GM12878 (cell line): ENCODE measurements at places on chromosomes 13 and 19.

- H3K36me3 ChIP-seq: no peaks in the 10 kb centered on the region
- H3K27ac ChIP-seq: no peak overlapping the region
- H3K4me1 ChIP-seq: no peaks in the 10 kb centered on the region
- no peak for DNase-seq
- no peak overlapping the region for H3K4me3 ChIP-seq
- H3K27me3 ChIP-seq: no peaks in the 10 kb centered on the region
Measured at GRCh38 chr19:39301021-39301420, 4.8 kb downstream of the IFNL1 start.

DNA sequence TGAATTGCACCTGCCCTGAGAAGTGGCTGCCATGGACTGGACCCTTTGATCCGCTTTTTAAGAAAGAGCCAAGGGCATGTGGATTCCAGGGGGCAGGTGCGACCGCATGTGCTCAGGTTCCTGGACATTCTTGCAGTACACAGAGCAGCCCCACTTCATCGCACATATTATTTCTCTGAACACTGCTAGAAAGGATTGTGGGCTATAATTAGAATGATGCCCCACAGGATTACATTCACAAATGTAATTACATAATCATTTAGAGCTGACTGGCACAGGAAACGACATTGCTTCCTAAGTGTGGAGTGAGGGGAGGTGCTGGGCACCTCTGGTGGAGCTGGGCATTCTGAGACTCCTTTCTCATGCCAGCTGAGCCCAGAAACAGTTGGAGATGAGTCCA is 37.5 kb upstream of the VSTM2B start:
- H3K4me1 ChIP-seq: no peaks in the 10 kb centered on the region
- no peaks in the 10 kb centered on the region for H3K36me3 ChIP-seq
- DNase-seq: no peak
- H3K27me3 ChIP-seq: no peaks in the 10 kb centered on the region
- no peak overlapping the region for H3K4me3 ChIP-seq
- no peak overlapping the region for H3K27ac ChIP-seq

GRCh38 chr13:50721672-50721992 is 121.9 kb downstream of the DLEU7 start:
- no peak overlapping the region for H3K27ac ChIP-seq
- H3K4me3 ChIP-seq: no peak overlapping the region
- DNase-seq: no peak
- H3K4me1 ChIP-seq: no peaks in the 10 kb centered on the region
- no peaks in the 10 kb centered on the region; the same call in 1 of the 2 replicates for H3K27me3 ChIP-seq
- H3K36me3 ChIP-seq: no peaks in the 10 kb centered on the region

DNA sequence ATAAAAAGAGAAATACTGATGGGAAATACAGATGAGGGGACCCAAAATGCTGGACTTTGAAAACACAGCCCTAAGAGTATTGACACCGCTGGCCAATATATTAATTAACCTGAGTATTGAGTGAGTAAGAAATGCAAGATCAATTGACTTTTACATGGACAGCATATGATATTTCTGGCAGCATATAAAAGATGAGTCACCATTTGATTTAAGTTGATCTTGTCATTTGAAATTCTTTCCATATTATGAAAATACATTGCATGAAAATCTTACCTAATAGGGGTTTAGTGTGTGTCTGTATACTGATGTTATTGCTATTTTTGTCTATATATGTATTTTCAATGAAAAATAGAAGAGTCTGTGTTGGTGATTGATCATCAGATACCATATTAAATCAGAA is 619.6 kb downstream of the KCTD12 start:
- H3K4me3 ChIP-seq: no peak overlapping the region
- H3K36me3 ChIP-seq: no peaks in the 10 kb centered on the region
- H3K27ac ChIP-seq: no peak overlapping the region
- no peaks in the 10 kb centered on the region for H3K27me3 ChIP-seq

DNA sequence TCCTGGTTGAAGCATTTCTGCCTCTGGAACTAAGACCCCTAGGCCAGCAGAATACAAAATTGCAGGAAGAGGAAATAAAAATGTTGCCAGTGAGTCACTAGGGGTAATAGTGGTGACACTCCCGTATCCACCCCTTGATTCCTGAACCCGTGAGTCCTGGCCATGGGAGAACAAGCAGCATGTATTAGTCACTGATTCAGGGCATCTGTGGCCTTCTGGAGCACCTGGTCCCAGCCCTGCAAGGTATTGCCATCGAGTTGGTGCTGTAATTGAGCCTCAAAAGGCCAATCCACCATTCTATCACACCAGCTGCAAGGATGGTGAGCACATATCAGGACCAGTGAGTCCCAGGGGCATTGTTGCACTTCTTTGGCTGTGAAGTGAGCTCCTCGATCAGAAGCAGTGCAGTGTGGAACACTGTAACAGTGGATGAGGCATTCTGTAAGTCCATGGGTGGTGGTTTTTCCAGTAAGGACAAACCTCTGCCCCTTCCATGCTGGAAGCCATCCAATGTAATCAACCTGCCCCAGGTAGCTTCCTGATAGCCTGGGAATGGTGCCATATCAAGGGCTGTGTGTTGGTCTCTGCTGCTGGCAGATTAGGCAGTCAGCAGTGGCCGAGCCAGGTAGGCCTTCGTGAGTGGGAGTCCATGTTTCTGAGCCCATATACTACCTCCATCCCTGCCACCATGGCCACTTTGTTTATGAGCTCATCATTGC is 39.6 kb downstream of the C1QTNF9 start:
- no peak overlapping the region for H3K4me3 ChIP-seq
- DNase-seq: no peak
- H3K36me3 ChIP-seq: no peaks in the 10 kb centered on the region
- no peaks in the 10 kb centered on the region for H3K4me1 ChIP-seq

DNA sequence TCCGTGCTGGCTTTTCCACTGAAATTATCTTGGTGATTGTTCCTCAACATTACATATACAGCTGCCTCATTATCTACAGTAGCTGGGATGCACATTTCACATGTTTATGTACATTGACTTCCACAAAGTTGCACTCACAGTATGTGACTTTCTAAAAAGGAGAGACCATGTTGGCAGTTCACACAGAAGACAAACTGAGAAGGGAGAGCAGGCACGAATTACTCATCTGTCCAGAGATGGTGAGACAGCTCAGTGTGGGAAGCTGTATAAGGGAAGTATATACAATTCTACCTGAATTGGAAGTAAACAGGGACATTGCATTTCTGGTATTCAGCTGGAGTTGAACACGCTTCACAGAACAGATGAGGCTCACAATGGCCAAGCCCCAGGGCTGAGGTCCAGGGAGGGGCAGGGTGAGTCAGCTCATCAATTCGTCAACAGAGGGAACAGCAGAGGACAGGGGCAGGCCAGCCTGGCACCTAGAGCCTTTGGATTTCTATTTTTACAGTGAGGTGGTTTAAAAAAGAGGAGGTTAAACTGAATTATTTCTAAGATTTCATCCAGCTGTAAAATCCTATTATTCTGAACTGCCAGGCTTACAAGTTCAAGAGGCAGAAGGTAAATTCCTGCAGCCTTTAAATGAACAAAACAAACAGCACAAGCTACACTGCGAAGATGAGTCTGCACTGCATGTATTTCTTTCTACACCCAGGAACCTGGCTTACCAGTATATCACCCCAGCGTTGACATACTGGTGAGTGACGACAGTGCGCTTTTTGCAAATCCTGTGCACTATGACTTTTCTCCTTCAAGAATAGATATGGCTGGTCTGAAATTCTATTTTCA is 9.8 kb downstream of the PARP4 start:
- no peak overlapping the region for H3K27ac ChIP-seq
- H3K36me3 ChIP-seq: peaks cover 6% of the 10 kb centered on the region
- no peak for DNase-seq

DNA sequence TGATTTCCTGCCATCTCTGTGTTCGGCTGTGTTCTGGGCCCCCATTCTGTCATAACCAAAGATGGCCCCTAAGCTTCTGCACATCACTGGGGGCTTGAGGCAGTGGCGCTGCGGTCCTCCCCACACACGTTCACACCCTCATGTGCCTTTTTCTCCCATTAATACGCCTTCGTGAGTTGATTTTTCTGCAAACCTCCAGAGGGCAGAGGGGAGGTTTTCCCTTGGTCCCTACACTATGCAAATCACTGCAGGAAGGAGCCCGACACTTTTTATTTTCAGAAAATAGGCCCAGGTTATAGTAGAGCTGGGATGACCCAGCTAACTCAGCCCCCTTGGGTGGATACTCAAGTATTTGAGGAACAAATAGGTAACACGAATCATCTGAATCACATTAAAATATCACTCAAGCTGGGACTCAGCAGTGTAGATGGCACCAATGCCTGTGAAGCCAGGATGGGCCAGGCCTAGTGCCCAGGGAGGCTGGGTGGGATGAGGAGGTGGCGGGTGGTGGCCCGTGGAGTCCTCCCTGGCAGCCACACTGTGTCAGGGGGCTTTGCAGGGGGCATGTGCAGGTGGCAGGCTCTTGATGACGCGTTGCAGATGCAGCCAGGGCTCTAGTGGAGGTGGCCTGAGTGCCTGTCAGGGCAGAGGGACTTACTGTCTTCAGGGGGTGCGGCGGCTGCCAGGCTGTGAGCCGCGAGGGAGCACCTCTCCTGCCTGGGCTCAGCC is 234.3 kb downstream of the TEX29 start:
- no peaks in the 10 kb centered on the region for H3K4me1 ChIP-seq
- H3K36me3 ChIP-seq: no peaks in the 10 kb centered on the region
- H3K27me3 ChIP-seq: no peaks in the 10 kb centered on the region

DNA sequence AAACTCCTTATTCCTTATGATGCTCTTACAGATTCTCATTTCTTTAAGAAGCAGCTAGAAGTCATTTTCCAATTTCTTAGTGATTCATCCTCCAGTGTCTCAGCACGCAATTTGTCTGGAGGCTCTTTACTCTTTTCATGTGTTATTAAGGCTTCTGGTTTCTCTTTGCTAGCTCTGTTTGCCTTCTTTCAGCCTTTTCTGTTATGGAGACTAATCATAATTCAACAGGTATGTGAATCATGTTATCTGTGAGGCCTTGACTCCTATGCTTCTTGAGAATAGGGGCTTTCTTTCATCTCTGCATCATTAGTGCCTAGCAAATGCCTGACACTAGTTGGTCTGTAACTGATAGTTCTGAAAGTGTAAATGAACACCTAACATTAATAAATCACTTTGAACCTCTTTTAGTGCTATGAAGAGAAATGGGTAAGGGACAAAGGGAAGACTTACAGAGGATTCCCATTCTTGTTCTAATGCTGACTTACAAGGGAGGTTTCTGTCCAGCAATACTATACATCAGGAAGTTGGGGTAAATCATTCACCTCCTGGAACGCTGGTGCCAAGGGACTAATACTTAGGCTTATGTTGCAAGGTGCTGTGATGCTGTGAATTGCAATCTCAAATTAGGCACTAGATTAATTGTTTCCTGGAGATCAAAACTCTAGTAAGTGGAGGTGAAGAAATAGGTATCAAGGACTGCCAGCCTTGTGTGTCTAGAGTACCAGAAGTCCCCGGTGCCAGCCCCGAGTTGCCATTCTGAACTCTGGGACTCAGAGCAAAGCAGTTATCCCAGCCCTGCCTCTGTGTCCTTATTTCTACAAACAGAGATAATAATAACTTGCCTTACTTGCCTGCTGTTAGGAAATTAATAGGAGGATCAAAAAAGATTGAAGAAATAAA is 265.6 kb downstream of the DCLK1 start:
- H3K27me3 ChIP-seq: no peaks in the 10 kb centered on the region
- no peaks in the 10 kb centered on the region for H3K4me1 ChIP-seq
- H3K4me3 ChIP-seq: no peak overlapping the region
- DNase-seq: no peak
- H3K27ac ChIP-seq: no peak overlapping the region

DNA sequence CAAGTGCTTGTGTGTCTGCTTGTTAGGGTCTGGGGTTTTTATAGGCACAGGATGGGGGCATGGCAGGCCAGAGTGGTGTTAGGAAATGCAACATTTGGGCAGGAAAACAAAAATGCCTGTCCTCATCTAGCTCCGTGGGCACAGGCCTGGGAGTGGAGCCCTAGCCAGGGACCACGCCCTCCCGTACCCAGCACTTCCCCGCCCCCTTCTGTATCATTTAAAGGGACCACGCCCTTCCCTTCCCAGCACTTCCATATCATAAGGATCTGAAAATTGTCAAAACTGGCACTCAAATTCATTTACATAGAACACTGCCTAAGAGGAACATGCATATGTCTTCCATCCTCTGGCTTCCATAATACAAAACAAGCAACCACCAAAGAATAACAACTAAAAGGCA is 185.8 kb downstream of the B3GLCT start:
- H3K4me1 ChIP-seq: no peaks in the 10 kb centered on the region
- H3K27me3 ChIP-seq: no peaks in the 10 kb centered on the region
- H3K27ac ChIP-seq: no peak overlapping the region

DNA sequence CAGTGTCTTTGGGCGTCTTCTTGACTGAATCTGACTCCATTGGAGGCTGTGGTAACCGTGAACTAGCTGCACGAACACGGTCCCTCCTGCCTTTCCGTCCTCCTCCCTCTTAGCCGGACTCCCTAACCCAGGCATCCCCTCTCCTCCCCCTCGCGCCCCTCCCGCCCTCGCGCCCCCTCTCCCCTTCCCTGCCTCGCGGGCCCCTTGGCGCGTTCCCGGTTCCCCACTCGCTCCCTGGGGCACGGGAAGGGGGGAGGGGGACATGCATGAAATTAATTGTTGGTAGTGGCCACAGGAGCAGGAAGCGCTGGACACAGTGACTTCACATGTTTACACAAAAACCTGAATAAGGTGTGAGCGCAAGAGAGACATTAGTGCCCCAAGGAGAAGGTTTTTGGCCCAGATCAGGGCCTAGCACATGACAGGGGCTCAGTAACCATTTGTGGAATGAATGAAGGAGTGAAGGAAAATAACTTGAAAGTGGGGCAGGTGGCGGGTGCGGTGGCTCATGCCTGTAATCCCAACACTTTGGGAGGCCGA is 279 bp downstream of the DMRTC2 start:
- no peaks in the 10 kb centered on the region for H3K36me3 ChIP-seq
- no peaks in the 10 kb centered on the region for H3K4me1 ChIP-seq
- H3K27ac ChIP-seq: no peak overlapping the region
- DNase-seq: no peak

DNA sequence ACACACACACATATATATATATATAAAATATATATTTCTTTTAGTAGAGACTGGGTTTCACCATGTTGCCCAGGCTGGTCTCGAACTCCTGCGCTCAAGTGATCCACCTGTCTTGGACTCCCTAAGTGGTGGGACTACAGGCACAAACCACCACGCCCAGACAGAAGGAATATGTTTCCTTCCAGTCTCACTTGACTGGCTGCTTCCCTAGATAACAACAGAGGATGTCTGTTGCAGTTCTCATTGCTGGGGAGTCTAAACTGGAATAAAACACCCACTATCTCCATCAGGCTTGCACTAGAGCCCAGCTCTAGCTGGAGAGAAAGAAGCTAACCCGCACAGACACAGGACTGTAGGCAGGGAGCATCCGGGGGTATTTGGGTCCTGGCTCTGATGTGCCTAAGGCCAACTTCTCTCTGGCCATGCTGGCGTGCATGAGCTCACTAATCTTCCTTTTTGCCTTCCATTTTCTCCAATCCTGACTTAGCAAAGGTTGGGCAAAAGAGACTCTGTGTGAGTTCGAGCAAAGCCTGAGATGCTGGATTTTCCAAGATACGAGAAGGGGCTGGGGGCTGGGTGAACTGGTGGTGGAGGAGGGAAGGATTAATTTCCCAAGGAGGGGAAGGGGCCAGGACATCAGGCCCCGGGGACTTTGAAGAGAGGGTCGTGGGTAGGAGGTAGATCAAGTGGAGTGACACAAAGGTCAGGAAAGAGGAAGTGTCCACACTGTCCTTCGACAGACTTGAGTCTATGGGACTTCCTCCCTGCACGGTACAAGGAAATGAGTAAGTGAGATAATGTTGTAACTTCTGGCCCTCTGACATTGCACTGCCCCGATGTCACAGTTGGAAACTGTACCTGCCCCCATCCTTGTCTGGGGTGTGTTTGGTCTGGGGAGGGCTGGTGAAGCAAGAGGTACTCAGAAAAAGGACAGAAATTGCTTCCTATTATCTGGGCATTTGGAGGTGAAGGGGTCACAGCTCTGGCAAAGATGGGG is 22.5 kb upstream of the ALOX5AP start:
- no peaks in the 10 kb centered on the region for H3K4me1 ChIP-seq
- H3K27ac ChIP-seq: no peak overlapping the region
- H3K27me3 ChIP-seq: no peaks in the 10 kb centered on the region
- no peak overlapping the region for H3K4me3 ChIP-seq
- H3K36me3 ChIP-seq: no peaks in the 10 kb centered on the region
